ENCODE measurements at places on chromosomes 7 and 10.

DNA sequence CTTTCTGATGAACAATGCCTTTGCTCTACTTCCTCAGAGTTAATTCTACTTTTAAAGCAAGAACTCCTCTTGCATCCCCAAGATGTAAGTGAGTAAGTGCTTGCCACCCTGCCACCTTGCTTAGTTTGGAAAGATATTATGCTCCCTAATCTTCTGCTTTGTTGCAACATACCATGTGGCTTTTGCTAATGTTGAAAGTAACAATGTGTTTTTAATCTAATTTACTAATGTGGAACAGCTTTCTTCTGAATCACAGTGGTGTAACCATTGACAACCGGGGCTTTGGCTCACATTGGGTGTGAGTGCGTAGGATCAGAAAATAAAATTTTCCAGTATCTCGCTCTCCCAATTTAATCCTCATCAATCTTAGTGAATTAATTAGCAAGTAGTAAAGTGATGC, 254.1 kb upstream of the PTER start:
- no peak for DNase-seq

DNA sequence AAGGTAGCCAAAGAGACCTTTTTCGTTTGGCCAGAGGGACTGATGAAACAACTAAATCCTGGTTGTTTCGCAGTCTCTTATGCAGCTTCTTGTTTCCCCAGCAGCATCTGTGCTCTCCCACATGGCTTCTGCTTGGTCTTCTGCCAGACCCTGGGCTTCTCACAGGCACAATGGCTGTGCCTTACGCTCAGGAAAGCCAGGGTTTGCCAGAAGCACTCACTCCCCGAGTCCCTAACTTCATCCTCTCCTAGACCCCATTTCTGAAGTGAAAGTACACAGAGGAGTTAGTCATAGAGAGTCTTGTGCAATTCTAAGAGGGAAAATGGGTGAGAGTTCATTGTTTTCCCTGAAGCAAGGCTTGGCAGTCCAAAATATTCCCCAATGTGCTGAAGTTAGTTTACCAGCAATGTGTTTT, 121.7 kb downstream of the EVX1 start:
- no peak for DNase-seq

DNA sequence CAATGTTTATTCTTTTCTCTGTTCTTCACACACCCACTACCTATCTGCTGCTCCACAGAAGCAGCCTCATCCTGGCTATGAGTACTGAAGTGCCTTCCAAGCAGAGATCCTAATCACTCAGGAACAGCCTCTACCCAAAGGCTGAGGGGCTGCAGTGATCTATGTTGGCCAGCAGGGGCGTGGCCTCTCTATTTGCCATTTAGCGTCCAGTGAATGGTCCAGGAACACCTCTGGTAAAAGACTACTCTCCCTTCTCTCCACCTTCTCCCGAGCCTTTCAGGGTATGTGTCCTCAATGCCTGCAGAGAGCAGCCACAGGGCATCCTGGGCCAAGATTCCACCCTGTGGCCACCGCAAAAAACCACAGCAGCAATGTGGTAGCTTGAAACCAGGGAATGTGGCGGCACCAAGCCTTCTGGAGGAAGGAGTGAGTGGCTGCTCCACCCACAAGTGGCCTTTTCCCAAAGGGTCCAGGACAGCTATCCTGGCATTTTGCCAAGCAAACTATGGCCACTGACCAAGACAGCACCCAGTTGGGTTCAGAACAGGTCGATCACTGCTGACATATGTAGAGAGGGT, 70.9 kb downstream of the SYPL1 start:
- peak; percentile 23 for DNase-seq

DNA sequence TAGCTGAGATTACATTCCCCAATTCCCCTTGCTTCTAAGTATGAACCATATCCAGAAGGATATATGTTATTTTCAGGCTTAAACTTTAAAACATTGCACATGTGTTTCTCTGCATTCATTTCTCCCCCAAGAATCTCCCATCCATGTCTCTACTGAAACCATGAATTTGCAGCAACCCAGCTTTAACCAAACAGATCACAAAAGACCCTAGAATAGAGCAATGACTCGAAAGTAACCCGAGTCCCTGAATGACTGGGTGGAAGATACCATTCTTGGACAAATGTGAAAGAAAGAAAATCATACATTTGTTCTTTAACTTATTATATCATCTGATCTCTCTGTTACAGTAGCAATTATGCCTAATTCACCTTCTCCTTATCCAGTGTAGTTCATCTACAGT, 278.7 kb downstream of the IPMK start:
- DNase-seq, result no peak

GRCh38 chr10:18523025-18523424, 128.4 kb downstream of the NSUN6 start:
- DNase-seq, result no peak

DNA sequence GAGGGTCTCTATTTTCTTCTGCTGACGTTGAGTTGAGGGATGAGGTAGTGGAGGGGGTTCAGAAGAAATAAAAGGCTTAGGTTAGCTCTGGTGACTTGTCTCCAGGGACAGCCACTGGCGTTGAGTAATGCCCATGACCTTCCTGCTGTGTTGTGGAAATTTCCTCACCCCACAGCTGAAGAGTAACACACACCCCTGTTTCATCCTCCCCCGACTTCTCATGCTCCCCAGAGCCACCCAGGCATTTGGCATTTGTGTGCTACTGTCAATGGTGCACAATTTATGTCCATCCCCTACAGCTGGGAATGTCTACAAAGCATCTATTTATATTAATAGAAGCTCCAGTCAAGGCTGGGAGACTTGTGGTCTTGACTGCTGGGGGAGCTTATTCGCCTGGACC, 4.7 kb upstream of the TMEM72 start:
- DNase-seq, result no peak

- no peak for DNase-seq
Measured at GRCh38 chr10:14757986-14758385, 16.7 kb downstream of the FAM107B start.

DNA sequence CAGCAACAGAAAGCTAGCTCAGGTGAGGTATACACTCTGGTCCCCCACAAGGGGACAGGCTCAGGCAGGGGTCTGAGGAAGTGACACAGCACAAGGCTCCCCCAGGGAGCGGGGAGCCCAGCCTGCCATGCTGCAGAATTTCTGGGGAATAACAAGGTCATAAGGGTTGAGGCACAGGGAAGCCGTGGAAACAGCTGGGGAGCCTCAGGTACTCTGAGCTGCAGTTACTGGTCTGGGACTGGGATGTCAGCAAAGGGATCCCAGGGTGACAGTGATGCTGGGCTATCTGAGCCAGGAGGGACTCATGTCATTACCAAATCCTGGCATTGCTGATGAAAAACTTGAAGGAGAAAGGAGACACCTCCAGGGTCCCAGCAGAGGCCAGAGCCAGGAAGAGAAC, 64.4 kb upstream of the NANOS1 start:
- DNase-seq, result no peak

GRCh38 chr10:123821136-123821535, 70.5 kb downstream of the CPXM2 start:
- DNase-seq, result no peak

GRCh38 chr10:94443047-94443446, 40.7 kb downstream of the TBC1D12 start:
- no peak for DNase-seq

DNA sequence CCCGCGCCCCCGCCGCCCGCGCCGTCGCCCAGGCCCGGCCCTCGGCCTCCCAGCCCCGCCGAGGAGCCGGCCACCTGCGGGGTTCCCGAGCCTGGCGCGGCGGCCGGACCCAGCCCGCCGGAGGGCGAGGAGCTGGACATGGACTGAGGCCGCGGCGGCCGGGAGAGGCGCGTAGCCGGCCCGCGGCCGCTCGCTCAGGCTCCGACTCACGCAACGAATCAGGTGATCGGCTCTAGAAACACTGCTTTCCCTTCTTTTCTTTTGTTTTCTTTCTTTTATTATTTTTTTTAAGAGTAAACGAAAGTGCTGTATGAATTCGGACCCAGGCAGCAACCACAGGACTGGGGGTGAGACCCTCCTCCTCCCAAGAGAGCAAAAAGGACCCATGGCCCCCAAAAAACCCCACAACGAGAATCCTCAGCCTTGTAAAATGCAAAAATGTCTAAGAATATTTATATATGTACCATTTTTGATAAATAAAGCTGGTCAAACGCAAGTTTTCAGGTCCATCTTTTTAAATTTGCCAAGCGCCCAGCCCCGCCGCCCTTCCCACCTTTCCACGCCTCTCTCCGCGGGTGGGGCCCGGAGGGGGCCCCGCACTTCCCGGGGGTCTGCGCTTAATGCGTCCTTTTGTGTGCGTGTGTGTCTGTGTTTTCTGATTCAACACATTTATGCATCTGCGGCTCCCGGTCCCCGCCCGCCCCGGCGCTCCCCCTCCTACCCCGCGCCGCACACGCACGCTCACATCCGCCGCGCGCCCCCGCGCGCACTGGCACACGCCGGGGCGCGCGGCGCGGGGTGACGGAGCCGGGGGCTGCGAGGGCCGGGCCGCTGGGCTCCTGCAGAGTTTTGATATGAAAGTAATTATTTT, 4.4 kb downstream of the UNCX start:
- DNase-seq, result no peak

DNA sequence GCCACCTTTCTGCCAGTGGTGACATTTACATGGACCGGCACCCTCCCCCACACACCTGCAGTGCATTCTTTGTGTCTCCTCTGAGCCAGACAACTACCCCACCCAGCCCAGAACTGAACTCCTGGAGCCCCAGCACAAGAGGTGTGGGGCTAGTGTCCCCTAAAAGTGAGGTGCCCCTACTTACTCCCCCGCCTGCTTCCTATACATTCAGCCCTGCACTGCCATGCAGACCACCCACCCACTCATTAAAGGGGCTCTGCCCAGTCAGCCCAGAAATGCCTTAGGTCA, 1.9 kb downstream of the SAP25 start:
- no peak for DNase-seq

DNA sequence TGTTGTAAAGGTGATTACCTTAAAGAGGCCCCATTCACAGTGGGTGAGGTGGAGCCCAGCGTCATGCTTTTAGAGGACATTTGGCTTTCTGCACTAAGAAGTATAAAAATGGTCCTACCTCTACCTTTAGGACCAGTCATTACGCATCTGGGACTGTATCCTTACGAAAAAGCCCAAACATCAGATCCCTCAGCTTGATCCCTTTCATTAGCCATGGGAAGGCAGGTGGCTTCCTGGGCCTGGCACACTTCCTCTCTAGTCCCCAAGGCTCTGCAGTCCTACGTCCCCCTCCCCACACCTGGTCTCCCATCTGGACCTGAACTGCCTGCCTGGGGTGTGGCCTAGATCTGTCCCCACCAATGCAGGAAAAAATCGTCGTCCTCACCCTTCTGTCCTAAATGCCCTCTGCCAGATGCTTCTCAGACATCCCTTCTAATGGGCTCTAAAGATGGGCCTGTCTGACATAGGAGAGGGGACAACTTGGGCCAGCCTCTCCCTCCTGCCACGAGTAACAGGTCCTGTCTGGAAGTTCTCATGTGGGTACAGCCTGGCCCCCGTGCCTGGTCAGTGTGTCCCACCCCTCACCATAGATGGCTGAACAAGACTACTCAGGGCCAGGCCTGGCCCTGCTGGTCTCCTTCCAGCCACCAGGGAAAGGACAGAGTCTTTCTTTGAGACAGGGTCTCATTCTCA, 11.8 kb upstream of the SLC18A3 start:
- no peak for DNase-seq

GRCh38 chr10:75751232-75751631, 319.8 kb downstream of the LRMDA start:
- no peak for DNase-seq

DNA sequence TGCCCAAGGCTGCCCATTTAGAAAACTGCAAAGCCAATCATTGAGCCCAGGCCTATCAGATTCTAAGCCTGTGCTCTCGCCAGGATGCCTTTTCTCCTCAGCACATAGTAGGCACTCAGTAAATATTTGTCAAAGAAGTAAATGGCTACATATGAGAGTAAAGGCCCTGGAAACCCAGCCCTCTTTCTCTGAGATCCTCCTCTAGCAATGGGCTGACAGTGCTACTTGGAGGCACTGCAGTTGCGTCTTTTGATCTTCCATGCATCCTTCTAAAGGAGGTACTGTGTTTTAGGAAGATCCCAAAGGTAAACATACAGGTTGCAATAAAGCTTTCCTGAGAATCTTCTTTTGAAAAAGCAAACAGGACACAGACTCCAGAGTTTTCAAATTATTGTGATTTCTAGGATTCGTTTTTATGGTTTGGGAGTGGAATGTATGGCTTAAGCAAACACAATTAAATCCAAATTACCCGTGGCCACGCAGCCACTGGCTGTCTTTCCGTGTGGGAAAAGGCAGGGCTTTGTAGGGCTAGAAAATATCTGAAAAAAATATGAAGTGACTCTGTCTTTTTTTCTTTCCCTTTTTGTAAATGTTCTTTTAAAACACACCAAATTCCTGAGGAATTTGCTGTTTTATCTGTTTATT, 151.3 kb upstream of the BMPER start:
- DNase-seq, result no peak

DNA sequence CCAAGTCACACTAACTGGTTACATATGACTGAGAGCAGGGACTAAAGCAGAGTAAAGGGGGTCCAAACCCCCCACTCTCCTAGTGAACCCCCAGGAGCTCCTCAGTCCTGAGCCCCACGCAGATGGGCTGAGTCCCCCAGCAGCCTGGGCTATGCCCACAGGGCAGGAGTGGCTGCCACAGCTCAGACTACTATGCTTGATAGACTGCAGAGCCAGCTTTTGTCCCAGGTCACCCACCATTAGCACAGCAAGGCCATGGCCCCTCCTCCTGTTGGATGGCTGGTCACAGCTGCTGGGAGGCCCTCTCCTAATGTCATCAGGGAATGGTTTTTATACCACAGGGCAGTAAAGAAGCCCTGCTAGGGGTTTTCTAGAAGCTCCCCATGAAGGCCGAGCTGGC, 46.3 kb upstream of the FGFR2 start:
- DNase-seq, result no peak

GRCh38 chr10:7084280-7085005, 326.4 kb downstream of the SFMBT2 start:
- DNase-seq, result no peak

DNA sequence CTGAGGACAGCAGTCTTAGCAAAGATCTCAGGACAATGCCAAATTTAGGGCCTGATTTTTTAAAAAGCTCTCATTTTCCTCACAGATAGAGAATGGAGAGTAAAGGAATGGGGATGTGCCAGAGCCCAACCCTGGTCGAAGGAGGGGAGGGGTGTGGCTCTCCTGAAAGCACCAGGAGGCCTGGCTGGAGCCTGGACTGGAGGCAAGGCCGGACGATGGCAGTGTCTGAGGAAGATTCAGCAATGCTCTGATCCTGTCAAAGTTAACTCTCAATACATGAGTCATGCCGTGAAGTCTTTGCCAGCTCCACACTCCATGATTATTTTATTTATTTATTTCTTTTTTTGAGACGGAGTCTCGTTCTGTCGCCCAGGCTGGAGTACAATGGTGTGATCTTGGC, 108.3 kb downstream of the UPF2 start:
- DNase-seq, result no peak

DNA sequence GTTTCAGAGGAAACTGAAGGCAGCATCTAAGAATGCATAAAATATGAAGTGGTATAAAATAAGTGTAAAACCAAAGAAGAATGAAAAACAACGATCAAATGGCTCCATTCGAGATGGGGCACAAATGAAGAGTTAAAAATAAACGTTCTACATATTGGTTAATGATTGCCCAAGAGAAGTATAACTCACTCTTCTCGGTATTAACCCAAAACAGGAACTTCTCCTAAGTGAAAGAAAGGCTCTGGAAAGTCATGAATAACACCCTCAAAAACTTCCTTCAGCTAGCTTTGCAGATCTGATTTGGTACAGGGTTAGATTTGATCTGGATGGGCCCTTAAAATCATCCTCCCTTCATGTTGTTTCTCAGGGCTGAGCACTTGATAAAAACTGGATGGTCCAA, 94.3 kb upstream of the ADO start:
- DNase-seq, result no peak

All from CD4-positive, alpha-beta T cell treated with Interleukin-1 beta for 1 hour (primary cell).